Stimulated activated CD4-positive, alpha-beta T cell treated with anti-CD3 and anti-CD28 coated beads, Interleukin-1b, Interleukin-23, amount 100 ng/mL, for 1 hour (primary cell): ENCODE measurements at places on chromosomes 4 and X.

DNA sequence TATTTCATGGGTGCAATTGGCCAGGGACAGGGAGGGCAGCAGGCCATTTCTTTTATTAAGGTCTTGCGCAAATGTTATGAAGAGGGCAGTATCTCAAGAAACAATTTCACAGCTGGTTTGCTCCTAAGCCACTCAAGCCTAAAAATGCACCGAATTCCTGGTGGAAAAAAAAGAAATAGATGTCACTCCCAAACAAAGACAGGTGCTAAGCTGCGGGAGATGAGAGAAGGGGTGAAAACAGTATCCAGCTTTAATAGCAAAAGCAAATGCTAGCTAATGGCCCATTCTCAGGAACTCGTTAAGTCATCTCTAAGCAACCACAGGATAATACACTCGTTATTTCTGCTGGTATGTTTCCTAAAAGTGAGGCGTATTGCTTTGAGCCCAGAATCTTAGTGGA is 116.4 kb downstream of the ARX start:
- DNase-seq, result no peak

- DNase-seq, result no peak
Measured at GRCh38 chrX:134669378-134670098, 11.3 kb upstream of the PLAC1 start.

DNA sequence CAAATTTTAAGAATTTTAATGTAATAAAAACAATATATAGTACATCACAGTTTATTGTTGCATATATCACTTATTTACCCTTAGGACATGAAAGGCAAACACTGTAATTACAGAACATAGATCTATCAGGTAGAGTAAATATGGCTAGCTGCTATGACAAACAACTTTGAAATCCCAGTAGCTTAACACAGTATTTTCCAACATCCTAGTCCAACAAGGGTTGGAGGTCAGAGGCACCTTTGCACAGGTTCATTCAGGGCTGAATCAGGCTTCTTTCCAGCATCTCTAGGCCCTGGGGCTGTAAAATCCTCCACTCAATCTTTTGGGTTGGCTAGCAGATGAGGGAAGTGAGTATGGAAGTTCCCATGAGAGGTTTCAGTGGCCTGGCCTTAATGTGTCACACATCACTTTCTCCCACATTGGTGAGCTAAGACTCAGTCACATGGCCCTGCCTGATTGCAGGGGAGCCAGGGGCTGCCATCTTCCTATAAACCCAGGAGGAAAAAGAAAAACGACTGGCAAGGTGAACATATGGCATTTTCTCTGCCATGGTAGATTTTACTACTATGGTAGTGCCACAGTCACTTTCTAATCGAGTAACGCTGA is 32.9 kb downstream of the HERC6 start:
- no peak for DNase-seq

DNA sequence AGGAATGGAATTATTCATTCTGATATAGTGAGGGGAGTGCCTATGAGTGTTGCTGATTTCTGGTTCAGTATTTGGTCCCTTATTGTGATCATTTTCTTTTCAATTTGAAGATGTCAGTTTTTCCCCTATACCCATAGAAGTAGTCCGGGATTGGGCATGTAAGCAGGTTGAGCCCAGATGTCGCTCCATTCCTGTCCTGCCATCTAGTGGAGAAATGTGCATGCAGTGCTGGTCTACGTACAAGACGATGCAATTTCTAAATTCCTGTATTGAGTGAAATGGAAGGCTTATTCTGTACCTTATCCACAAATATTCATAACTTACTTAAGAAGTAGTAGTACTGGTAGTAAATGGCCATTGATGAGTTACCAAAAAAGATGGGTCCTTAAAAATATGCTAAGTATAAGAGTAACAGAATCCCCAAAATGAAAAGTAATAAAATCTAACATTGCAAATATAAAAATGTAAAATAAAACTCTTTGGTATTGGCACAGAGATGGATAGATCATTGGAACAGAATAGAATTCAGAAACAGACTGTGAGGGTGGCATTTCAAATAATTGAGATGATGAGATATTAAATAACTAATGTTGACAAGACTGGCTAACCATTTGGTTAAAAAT is 60.9 kb downstream of the UGT8 start:
- DNase-seq, result no peak

DNA sequence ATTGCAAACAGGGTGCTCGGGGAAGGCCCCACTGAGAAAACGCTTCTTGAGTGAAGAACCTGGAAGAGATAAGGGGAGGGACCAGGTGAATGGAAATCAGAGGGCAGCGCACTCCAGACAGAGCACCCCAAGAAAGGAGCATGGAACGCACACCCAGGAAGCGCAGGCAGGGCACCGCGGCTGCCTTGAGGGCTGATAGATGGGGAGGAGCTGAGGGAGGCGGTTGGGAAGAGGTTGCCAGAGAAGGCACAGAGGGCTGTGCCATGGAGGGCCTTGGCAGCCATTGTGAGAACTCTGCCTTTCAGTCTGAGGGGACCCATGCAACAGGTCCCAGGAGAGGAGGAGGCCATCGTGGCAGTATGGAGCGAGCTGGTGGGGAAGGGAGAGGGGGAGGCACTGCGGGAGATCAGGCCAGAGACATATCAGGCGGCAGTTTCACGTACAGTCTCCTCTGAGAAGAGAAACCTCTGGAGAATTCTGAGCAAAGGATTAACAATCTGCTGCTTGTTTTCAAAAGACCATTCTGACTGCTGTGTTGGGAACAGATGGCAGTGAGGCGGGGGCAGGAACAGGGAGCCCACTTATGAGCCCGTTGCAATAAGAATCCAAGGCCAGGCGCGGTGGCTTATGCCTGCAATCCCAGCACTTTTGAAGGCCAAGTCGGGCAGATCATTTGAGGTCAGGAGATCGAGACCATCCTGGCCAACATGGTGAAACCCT is 83.7 kb downstream of the PCYT1B start:
- DNase-seq, result no peak

DNA sequence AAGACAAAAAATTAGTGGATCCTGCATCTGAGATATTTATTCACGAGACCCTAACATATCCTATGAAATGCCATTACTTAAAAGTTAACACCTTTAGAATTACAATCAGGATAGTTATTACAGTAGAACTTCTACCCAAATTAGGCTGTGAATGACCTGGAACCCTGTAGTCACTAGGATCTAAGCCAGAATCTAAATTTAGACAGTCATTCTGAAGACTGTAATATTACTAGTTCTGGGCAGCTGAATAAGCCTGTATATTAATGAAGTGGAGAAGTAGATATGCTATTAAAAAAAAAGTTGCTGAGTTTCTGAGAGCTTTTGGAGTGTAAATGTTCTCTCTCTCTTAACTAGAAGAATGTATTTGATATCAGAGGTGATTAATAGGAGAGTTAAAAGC is 67.0 kb downstream of the FAM13A start:
- DNase-seq, result no peak

DNA sequence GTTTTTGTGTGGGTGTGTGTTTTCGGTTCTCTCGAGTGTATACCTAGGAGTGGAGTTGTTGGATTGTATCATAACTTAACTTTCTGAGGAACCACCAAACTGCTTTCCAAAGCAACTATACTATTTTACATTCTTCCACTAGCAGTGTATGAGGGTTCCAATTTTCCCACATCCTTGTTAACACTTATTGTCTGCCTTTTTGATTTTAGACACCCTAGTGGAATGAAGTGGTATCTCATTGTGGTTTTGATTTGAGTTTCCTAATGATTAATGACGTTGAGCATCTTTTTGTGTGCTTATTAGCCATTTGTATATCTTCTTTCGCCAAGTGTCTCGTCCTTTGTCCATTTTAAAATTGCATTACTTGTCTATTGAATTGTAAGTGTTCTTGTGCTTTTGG is 118.6 kb downstream of the REPS2 start:
- no peak for DNase-seq

- no peak for DNase-seq
Measured at GRCh38 chr4:3399277-3400194, 42.2 kb upstream of the HGFAC start.

GRCh38 chrX:44203791-44204190 is 139.7 kb downstream of the EFHC2 start:
- no peak for DNase-seq

DNA sequence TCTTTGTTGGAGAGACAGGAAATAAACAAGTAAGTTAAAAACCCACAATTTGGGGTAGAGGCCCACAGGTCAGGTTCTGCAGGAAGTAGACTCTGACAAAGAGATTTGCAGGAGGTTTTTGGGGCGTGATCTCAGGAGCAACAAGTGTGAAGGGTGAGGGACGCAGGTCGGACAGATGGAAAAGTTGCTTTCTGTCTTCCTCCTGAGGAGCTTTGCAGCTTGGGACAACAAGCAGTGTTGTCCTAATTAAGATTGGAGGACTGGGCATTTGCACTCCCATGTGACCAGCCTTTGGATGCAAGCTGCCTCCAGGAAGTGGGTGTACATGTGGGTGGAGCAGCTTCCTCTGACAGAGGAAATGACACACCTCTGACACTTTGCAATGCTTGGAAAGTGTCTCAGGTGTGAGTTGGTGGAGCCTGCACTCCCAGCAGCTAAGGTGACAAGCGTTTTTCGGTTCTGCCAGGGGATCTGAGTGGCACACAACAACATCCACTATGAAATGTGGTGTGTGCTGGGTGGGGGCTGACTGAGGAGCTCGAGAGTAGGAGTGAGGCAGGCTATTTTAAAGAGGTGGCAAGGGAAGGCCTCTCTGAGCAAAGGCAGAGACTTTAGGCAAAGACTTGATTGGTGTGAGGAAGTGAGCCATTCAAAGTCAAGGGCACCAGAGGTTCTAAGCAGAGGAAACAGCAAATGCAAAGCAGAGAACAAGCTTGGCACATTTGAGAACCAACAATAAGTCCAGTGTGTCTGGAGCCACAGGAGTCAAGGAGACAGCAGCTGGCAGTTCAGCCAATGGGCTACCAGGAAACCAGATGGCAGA is 339.8 kb upstream of the GATB start:
- peak; percentile 44 for DNase-seq
